ENCODE measurements at places on chromosomes 13 and 19. TPM values are rescaled to one million over a fixed set of nuclear protein-coding genes. Genes with fewer than 3 reads are reported as not detected.

CALM3 gene
- 565 TPM for total RNA-seq

DAND5 gene
- total RNA-seq, result not detected

NCR1 gene
- total RNA-seq, result 0.58 TPM

HPN gene
- not detected for total RNA-seq

GATAD2A gene
- total RNA-seq, result 136 TPM

CYP4F12 gene
- not detected for total RNA-seq

FBXO27 gene
- total RNA-seq, result 1.9 TPM

SLC25A41 gene
- total RNA-seq, result not detected

SYT5 gene
- not detected for total RNA-seq

SIGLEC8 gene
- total RNA-seq, result not detected

ZNF729 gene
- not detected for total RNA-seq

TMEM59L gene
- total RNA-seq, result not detected

SPTBN4 gene
- 1.3 TPM for total RNA-seq

LMTK3 gene
- 4.0 TPM for total RNA-seq

ABHD8 gene
- 5.0 TPM for total RNA-seq

ADGRE2 gene
- total RNA-seq, result 0.43 TPM

PRODH2 gene
- not detected for total RNA-seq

TPRX1 gene
- total RNA-seq, result not detected

TMEM238 gene
- total RNA-seq, result 9.4 TPM

MAB21L1 gene
- not detected for total RNA-seq

SYCN gene
- total RNA-seq, result not detected

CCDC106 gene
- total RNA-seq, result 11.2 TPM

PEX11G gene
- total RNA-seq, result 1.5 TPM

SUGP1 gene
- total RNA-seq, result 42.8 TPM

Data from activated CD8-positive, alpha-beta T cell treated with anti-CD3 and anti-CD28 coated beads for 36 hours (primary cell).